ENCODE measurements at places on chromosomes 3 and 15.

DNA sequence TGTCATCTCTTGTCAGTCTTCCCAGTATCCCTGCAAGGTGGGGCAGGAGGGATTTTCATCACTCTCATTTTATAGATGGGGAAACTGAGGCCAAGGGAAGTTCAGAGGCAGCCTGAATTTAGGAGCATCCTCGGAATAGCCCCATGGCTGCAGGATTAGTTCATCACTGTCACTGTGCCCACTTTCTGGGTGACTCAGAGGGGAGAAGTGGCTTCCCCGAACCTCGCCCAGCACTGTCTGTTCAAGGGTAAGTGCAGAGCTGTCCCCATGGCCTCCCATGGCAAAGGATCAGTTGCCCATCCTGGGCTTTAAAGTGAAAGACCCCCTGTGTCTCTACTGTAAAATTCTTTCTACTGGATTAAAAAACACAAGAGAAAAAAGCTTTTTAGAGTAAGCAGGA, 60.0 kb upstream of the SEC13 start:
- DNase-seq, result no peak

- DNase-seq, result no peak
These were observed 113.9 kb downstream of the TLE3 start for GRCh38 chr15:69983696-69984265.

- DNase-seq, result peak; percentile 65
These were observed at the start of gene C15orf40 for GRCh38 chr15:83011271-83012075. Gene C15orf40, minus strand, starts transcription at chr15:83011639. Its CDS starts 32 bp downstream, at chr15:83011607.

DNA sequence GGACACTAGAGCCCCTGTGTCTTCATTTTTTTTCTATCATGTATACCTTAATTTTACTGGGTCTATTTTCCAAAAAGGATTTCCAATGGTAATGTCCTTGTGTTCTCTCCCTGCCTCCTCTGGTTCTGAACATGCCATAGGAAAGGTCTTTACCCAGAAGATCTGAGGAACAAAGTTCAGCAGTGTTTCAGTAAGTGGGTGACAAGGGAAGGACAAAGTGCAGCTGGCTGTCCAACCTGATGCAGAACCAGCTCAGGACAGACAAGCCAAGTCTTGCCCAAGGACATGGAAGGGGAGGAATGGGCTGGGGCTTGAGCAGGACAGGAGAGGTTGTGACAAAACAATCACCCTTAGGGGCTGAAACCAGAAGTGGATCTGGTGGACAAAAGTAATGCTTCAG, 61.2 kb upstream of the STRIT1 start:
- no peak for DNase-seq

GRCh38 chr3:122406198-122406597, 9.7 kb downstream of the WDR5B start:
- no peak for DNase-seq

DNA sequence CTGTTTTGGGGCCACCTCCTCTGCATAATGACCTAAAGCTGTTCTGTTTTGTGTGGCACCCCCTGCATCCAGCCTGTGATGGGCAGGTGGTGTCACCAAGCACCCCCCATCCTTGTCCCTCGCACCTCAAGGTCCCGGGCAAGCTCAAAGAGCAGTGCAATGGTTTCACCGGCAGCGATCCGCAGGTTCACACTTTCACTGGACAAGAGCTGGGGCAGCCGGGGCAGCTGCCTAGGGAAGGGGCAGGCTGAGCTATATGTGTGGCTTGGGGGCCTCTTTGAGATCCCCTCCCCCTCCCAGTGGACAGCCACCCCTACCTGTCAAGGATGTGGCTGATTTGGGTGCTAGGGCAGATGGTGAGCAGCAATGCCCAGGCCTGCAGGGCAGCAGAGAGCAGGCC, 3.1 kb downstream of the IFRD2 start:
- DNase-seq, result no peak

DNA sequence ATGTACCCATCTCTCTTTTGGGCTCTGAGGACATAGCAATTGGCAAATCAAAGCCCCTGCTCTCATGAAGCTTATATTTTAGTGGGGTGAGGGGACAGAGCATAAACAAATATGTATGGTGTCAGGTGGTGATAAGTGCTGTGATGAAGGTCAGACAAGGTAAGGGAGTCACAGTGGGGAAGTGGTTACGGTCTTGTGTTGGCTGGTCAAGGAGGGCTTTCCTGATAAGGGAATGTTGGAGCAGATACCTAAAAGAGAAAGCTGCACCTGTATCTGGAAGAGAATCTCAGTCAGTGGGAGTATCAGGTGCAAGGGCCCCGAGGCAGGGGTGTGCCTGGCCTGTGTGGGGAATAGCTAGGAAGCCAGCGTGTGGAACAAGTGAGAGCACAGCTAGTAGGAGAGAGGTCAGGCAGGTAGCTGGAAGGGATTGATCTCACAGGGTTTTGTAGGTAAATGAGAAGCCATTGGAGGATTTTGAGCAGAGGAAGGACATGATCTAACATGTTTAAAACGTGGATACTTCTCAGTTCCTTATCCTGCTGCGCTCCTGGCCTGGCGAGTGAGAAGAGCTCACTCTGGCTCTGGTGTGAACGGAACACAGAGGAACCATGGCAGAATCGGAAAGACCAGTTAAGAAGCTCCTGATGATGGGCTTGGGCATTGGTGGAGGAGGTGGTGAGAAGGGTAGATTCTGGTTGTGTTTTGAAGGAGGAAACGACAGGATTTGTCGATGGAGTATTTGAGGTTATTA, 35.5 kb downstream of the MRAS start:
- DNase-seq, result no peak

- peak; percentile 88 for DNase-seq
These were observed 156.3 kb downstream of the FRMD5 start for GRCh38 chr15:44038755-44039191.

GRCh38 chr3:158094235-158095110, 11.7 kb downstream of the SHOX2 start:
- DNase-seq, result no peak

GRCh38 chr3:9008550-9009255, 45.4 kb upstream of the RAD18 start:
- no peak for DNase-seq

DNA sequence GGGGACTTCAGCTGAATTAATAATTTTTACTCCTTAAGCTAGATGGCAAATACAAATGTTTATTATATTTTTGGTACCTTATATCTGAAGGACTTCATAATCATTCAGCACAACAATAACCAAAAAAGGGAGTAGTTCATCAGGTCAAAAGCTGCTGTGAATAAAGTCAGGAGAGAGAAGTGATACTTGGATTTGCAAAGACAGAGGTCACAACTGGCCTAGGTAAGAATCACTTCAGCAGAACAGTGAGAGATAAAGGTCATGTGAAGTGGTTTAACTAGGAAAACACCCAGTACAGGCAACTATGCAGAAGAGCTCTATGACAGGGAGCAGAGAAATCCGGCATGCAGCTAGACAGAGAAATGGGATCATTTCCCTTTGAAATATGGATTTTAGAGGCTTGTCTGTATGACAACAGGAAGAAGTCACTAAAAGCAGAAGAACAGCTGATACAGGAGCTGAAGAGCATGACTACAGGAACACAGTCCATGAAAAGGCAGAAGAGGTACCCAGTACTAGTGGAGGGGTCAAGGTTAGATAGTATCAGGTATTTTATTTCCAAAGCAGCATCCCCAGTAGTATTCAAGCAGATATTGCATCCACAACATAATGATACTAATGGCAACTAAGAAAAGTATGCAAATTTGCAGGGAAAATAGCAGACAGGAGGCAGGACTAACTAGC, 25.7 kb downstream of the ZMAT3 start:
- no peak for DNase-seq

- no peak for DNase-seq
These were observed 52.5 kb downstream of the CEMIP start for GRCh38 chr15:80831606-80832224.

DNA sequence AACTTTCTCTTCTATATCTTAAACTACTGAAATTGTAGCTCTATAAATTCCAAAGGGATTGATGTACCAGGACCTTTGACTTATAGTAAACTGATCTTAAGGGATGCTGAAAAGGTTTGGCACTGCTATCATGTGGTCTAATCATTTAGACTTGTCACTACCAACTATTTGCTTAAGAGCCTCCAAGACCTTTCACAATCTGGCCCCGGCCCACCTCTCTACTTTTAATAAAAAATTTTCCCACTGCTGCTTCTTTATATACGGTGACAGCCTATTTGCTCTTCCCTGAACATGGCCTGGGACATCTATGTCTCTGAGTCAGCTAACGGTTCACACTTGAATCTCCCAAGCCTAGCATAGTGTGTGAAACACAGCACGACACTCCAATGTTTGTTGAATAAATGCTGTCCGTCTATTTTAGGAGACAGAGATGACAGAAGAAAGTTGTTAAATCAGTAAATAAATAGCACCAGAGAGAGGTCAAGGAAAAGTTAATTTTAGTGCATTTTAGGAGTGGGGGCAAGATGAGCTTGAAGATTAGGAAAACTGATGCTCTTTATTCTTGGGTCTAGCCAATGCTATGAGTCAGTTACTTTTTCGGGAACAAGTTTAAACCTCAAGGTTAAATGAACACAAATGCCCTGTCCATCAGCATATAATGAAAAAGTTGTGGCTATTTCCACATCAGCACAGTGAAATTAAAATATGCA, 212.9 kb downstream of the TIGIT start:
- no peak for DNase-seq

DNA sequence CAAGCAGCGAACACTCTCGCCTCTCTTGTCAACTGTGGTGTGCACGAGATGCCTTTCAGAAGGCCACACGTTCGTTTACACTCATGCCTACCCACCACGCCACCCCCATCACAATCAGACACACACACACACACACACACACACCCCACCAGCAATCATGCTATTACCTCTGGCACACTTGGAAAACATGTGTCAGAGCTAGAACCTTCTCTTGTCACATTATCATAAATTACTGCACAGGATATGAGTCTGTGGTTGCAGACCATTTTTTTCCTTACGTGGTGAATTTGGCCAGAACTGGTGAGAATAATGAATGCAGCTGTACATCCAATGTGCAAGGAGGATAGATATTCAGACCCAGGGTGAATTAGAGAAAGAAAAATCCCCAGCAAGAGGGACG, 52.4 kb downstream of the TRIM69 start:
- no peak for DNase-seq

DNA sequence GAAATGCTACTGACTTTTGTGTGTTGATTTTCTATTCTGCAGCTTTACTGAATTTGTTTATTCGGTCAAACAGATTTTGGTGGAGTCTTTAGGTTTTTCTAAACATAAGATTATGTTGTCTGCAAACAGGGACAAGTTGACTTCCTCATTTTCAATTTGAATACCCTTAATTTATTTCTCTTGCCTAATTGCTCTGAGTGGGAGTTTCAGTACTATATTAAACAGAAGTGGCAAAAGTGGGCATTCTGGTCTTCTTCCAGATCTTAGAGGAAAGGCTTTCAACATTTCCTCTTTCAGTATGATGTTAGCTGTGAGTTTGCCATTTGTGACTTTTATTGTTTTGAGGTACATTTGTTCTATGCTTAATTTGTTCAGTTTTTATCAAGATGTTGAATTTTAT, 268.5 kb downstream of the WNT5A start:
- DNase-seq, result no peak

DNA sequence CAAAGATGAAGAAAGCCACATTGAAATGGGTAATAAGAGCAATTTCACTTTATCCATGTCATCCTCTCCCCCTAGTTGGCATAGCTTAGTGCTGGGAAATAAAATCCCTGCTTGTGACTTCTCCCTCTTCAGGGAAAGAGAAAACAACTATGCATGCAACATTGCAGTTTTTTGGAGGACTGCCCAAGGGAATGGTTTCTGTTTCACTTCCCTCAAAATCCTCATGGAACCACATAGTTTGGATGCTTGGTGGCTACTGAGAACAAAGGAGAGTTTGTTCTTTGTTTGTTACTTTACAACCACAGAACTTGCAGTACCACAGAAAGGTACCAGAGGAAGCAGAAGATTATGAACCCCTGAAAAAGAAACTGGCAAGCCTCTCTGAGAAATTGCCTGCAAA, 384.6 kb upstream of the RORA start:
- DNase-seq, result no peak

GRCh38 chr15:88533376-88533775, 13.1 kb downstream of the DET1 start:
- no peak for DNase-seq

DNA sequence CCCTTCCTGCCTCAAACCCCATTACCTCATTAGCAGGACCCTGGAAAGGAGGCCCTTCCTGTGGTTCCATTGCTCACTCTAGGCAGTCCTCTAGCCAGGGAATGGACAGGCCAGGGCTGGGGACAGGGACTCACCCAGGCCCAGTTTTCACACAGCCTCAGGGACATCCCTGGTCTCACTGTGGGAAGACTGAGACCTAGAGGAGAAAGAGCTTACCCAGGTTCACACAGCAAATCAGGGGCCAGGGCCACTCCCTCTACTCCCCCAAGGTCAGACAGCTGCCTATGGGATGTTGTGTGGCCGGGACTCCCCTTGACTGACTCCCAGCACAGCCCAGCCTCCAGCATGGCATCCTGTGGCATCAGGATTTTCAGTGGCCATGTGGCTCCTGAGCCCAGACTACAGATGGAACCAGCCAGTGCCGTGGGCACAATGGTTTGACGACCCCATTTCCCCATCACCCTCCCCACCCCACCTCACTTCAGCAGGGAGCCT, 49.3 kb downstream of the ADAMTS7 start:
- no peak for DNase-seq
